ENCODE measurements at places on chromosomes 3 and 15.
A peak's percentile ranks its signal among the peaks of the same experiment; 100 is the strongest.

GRCh38 chr3:50226888-50227389, 9.1 kb upstream of the GNAI2 start:
- DNase-seq, result peak; percentile 58

- no peak for DNase-seq
Measured at GRCh38 chr3:140917772-140918171, 23.9 kb upstream of the SLC25A36 start.

DNA sequence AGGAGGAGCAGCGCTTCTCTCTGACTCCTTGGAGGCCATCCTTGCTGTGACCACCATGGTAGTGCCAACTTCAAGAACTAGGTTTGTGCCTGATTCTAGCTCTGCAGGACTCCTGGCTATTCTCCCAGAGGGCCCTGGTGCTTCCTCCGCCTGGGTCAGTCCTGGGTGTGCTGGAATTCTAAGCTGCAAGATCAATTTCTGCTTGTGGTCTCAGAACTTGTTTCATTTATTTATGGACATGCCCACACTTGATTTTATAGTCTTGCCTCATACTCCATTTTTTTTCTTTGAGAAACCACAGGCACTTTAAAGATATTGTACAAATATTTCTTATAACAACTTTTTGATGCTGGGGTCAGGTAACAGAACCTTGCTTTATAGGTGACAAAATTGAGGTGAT, 87.6 kb downstream of the PDCD6IP start:
- DNase-seq, result no peak

DNA sequence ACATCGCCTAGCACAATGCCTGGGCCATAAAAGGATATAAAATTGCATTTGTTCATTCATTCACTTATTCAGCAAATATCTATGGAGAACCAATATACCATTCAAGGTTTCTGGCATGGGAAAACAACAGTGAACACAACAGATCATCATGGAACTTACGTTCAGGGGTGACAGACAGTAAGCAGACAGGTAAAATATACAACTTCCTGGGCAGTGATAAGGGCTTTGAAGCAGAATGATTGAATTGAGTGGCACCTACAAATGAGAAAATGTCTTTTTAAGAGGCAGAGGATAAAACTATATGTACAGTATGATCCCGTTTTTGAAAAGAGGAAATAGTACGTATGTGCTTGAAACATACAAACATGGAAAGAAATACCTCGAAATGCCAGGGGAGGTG, 39.2 kb downstream of the CMTM7 start:
- no peak for DNase-seq

DNA sequence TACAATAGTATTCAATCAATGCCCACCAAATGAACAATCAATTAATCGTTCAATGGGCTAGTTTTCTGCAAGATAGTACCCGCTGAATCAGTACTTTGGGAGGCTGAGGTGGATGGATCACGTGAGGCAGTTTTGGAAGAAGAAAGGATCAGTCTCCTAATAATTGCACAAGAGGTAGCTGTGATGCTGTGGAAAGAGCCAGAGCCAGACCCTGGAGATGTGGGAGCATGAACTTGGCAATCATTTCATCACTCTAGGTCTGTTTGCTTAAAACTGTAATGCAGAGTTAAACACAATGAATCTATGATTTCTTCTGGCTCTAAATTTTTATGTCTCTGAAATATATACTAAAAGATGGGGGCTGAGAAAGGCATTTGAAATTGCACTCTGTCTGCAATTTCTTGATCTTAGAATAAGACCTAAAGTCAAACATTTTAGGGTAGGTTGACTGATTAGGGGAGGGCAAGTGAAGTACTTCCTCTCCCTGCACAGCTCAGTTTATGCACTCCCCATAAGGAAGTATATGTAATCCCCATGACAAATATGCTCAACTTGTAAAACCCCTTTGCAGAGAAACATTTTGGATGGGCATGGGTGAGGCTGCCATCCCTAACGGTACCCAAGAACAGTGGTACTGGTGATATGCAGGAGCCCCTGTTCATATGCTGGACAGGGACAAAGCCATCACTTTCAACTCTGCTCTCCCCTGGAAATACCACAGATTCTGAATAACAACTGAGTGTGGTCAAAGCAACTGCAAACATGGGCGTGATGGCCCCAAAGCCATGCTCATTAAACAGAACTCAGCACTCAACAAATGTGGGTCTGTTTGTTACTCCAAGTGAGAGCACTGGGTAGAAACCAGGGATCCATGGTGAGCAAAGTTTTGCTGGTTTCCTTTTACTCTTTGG, 28.6 kb upstream of the SPATA12 start:
- no peak for DNase-seq

DNA sequence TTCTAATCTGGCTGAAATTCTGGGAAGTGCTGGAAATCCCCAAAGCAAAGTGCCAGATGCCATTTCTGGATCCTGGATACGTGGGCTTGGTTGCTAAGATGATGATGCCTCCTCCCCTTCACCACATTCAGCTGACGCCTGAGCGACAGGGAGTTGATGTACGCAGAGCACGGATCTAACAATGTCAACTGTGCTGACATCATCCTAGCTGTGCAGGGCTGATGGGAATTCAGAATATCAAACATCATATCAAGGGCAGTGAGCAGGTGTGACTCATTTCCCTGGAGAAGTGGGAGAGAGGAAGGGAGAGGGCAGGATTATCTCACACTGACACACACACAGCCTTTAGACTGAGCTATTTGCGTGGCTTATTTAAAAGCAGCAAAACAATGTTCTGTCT, 92.6 kb upstream of the ZBTB20 start:
- peak; percentile 33 for DNase-seq

GRCh38 chr3:28575100-28575745, 226.6 kb upstream of the AZI2 start:
- DNase-seq, result peak; percentile 14

DNA sequence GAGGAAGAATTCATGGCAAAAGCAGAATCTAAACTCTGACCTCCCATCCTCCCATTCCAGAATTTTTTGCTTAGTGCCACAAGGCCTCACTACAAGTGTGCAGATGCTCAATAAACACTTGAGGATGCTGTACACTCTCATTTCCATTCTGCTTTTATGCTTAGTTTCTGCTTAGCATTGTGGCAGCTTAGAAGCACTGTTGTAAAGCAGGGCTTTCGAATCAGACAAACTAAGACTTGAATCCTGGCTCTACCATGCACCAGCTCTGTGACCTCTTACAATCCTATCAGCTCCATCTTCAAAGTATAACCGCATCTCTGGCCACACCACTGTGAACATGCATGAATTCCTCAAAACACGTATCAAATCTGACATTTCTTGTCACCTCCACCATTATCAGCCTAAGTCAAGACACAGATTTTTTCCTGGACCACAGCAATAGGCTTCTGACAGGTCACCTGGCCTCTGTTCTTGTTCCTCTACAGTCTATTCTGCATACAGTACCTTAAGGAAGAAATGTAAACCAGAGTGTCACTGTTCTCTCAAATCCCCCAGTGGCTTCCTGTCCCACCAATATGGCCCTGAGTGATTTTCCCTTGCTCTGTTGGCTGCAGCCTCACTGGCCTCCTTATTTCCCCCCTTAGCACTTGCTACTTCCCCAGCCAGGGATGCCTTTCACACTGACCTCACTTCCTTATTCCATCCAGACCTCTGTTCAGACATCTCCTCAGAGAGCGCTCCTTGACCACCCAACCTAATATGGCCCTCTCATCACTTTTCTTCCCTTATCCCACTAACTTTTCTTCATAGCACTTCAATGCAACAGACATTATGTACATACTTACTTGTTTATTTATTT, 8.1 kb upstream of the PHC3 start:
- no peak for DNase-seq
